Activated T-cell treated with anti-CD3 and anti-CD28 coated beads, Interleukin-2, amount 50 U/mL, for 72 hours (primary cell): ENCODE measurements at places on chromosomes 2 and 18. TPM values are rescaled to one million over a fixed set of nuclear protein-coding genes. Genes with fewer than 3 reads are reported as not detected.

The IL36G gene
- total RNA-seq = not detected

The CNNM4 gene
- 9.5 TPM for total RNA-seq

GRCh38 chr2:33457556-33458247, 18.7 kb upstream of the RASGRP3 start:
- no peak for DNase-seq

- no peak for DNase-seq
Measured at GRCh38 chr2:238994876-238995275, 147.0 kb downstream of the TWIST2 start.

- no peak for DNase-seq
Measured at GRCh38 chr2:37721201-37721560, 49.7 kb upstream of the CDC42EP3 start.

DNA sequence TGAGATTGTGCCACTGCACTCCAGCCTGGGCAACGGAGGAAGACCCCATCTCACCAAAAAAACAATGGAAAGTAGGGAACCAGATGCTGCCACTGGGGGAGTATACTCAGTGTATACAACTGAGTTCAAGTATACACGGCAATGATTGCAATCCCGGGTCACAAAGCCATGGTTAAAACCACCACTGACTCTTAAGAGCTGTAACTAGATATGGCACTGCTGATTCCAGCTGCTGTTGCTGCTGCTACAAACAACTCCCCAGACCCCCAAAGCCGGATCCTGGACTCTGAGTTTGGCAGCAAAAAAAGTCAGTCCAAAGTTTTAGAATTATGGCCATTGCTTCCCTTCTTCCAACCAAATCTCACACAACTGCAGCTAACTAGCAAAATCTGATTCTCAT, 43.7 kb upstream of the COX7A2L start:
- DNase-seq = no peak

DNA sequence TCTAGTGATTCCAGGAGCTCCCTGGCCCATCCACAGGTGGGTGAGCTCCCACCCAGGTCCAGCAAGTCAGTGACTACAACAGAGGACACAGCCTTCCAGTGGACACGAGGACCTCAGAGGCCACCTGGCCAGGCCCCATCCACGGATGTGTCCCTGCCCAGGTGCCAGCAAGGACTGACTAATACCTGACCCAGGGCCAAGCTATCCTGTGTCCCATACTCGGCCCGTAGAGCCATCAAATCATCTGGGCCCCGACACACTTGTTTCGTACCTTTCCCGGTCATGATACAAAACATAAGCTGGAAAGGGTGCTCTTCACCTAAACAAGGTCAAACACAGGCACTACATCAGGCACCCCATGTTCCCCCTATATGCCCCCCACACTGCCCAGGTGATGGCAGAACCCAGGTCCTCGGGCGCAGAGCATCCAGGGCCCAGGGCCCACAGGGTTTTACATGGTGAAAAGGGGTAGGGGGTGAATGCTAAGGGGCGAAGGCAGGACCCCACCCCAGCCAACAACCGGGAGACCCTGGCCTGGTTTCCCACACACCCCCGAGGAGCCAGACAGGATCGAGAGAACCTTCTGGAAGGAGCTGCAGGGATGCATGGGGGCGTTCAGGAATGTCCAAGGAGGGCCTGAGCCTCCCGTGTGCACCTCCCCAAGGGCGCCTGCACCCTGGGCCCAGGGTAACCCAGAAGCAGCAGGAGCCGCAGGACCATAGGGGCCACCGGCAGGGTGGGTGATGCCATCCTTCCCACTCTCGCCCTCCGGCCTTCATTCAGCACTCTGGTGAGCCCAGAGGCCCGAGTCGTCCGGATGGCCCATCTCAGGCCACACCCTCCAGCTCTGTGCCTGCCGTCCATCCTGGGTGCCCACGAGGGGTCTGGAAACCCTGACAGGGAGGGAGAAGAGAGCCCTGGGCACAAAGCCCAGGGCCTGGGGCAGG, 94.3 kb downstream of the HDAC4 start:
- DNase-seq = no peak

DNA sequence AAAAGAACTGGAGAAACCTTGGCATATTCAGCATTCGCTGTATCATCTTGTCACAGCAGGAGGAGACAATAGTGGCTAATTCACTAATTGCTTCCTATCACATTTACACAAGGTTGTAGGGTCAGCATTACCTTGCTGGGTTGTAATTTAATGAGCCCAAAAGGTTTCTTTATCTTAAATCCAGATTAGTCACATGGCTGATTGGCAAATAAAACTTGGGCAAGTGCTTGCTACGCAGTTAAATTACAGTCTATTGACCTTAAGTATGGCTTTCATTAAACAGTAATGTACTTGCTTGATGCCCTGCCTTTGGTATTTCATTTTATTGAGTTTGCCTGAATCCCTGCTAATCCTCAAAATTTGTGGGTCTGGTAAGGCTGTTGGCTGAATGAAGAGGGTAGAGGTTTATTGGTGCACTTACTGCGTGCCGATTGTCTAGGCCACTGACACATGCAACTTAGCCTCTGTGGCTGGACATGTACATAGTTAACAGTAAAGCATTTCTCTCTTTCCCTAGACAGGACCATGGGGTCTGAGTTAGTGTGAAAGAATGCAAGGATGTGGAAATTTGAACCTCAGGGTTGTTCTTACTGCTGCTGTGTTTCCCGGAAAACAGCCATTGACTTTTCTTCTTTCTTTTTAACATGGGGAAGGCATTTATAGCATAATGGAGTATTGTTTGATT, 34.3 kb downstream of the FMNL2 start:
- DNase-seq = no peak

- DNase-seq = no peak
Measured at GRCh38 chr18:36833120-36833519, 4.2 kb downstream of the KIAA1328 start.
